ENCODE measurements at places on chromosomes 2 and 18.
A peak's percentile ranks its signal among the peaks of the same experiment; 100 is the strongest.

- DNase-seq = no peak
These were observed 14.1 kb upstream of the OTOS start for GRCh38 chr2:240154606-240155005.

DNA sequence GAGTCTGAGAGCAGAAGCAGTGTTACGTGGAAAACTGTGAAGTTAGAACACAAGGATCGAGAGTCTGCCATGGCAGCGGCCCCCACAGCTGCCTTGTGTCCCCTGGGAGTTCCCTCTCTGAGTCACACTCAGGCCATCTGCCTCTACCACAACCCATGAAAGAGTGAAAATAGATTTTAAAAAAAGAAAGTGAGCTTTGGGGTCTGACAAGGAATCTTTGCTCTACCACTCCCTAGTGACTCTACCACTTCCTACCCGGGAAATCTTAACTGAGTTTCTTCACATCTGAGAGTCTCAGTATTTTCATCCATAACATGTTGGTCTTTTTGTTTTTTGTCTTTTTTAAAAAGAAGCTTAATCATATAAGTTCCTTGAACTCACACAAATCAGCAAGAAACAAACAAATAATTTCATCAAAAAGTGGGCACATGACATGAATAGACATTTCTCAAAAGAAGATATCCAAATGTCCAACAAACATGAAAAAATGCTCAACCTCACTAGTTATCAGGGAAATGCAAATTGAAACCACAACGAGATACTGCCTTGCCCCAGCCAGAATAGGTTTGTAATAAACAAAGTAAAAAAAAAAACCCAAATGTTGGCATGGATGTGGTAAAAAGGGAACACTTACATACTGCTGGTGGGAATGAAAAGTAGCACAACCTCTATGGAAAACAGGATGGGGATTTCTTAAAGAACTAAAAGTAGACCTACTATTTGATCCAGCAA, 2.4 kb upstream of the MSGN1 start:
- DNase-seq = no peak

- DNase-seq = no peak
These were observed 22.7 kb downstream of the BCL11A start for GRCh38 chr2:60530660-60531281.

GRCh38 chr2:159900343-159900742, 102.3 kb upstream of the CD302 start:
- DNase-seq = no peak

GRCh38 chr2:176324862-176325261, 55.6 kb downstream of the MTX2 start:
- no peak for DNase-seq

DNA sequence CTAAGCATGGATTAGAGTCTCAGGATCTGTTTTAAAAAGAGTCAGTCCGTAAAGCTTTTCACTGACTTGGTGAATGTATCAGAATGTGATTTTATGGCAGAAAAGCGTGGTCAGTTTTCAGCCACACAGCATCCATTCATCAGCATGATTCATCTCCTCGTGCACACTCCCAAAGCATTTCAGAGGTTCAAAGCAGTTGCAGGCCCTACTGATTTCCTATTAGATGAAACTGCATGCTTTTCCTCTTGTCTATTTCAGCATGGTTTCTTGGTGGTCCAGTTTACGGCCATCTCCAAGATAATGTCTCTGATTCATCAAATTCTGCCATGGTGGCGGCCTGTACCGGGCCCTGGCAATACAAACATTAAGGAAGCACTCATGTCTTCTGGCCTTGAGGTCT, 4.8 kb upstream of the PARD6G start:
- no peak for DNase-seq

- no peak for DNase-seq
These were observed 45.6 kb downstream of the CEP192 start for GRCh38 chr18:13036622-13037320.

DNA sequence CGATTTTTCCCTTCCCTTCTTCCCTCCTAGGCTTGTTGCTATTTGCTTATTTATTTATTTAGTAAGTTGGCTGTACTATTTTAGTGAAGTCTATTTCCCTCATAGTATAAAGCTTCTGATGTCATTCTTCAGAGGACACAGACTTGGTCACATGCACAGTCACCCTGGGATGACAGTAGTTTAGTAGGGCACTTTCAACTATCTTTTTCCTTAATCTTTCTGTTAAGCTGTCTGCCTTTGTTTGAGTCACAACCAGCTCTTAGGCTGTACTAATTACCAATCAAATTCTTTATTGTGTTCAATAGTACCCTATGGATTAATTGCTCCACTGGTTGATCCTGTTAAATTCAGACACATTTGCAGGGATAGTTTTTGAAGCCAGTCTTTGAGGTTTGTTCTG, 26.9 kb upstream of the RAB31 start:
- no peak for DNase-seq

- DNase-seq = no peak
These were observed 42.4 kb downstream of the COA5 start for GRCh38 chr2:98565941-98566340.

GRCh38 chr2:9103663-9104277, 100.3 kb upstream of the MBOAT2 start:
- no peak for DNase-seq

GRCh38 chr2:25073025-25073424, 31.1 kb downstream of the EFR3B start:
- DNase-seq = no peak

DNA sequence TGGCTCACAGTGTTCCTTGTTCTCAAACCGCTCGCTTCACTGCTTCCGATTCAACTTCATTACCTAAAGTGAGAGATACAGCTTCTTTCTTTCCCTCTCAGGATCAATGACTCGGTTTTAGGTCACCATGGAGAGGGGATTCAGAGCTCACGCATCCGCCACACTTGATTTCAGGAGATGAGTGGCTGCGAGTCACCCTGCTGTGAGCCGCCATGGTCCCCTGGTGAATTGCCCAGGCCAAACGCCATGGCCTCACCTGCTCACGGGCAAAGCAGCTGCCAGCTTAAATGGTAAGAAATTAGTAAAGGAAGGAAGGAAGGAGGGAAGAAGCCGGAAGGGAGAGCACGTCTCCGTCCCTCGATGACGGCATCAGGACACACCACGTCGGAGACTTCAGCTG, 60.5 kb downstream of the ADNP2 start:
- no peak for DNase-seq

GRCh38 chr18:76953583-76954233, 131.4 kb downstream of the ZNF236 start:
- no peak for DNase-seq

- DNase-seq = no peak
These were observed 187.0 kb upstream of the HDAC4 start for GRCh38 chr2:239587841-239588240.

- DNase-seq = no peak
These were observed 1.9 kb downstream of the DOK6 start for GRCh38 chr18:69402533-69402989.

GRCh38 chr18:76364282-76365259, 130.5 kb downstream of the ZNF516 start:
- no peak for DNase-seq

DNA sequence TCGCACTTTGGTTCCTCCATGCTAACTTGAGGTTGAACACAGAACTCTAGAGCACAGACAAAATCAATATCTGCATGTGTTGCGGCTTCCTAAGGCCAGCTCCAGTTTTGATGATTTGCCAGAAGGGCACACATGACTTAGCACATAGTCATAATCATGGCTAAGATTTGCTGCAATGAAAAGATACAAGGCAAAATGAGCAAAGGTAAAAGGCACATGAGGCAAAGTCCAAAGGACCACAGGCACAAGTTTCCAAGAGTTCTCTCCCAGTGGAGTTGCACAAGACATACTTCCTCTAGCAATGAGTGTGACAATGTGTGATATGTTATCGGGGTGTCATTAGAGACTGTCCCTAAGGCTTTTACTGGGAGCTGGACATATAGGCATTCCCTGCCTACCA, 24.2 kb upstream of the CXXC1 start:
- DNase-seq = no peak

DNA sequence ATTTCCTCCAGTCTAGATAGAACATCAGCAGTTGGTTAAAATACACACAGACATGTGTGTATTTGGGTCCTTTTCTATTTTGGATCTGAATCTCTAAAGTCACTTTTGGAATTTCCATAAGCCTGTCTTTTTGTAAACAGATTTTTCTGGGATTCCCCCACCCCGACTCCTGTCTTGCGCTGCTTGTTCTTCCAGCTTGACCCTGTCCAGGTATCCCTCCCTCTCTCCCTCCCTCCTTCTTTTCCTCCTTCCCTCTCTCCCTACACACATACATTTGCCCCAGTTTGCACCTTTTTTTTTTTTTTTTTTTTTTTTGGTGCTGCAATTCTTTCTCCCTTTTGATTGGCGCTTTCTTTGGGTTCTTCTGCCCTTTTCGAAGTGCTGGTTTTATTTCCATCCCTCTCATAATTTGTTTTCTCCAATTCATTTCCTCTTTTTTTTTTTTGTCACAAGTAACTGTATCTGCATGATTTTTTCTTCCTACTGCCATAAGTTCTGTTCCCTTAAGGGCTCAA, 114.8 kb upstream of the SERTAD2 start:
- DNase-seq = no peak

DNA sequence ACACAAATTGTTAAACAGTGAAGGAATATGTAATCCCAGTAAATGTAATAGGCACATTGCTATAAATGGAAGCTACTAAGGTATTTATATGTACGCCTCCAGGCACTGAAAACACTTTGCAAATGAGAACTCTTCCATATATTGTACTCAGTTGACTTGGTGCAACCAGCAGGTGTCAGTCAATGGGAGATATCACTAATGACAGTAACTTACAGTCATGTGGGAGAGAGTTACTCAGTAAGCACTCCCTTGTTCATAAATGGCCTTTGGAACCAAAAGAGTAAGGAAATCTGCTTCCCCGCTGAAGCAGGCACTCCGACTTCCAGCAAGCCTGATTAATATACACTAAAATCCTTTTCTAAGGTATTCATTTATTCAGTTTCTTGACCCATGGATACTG, 5.9 kb downstream of the MDH1 start:
- no peak for DNase-seq

- DNase-seq = peak; percentile 22
These were observed 83.3 kb upstream of the POMC start for GRCh38 chr2:25251422-25252273.

DNA sequence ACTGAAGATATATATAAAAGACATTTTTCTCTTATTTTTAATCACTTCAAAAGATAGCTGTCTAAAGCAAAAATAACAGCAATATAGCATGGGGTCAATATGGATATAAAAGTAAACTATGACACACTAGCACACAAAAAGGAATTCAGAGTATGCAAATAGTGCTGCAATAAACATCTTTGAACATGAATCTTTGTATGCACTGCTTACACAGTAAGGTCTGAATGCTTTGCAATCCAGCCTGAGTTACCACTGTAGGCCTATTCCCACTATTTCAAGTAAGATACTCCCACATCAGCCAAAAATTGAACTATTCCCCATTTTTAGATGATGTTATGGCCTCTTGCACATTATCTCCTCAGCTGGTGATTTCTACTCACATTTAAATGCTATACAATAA, 27.4 kb upstream of the ERCC3 start:
- DNase-seq = no peak

DNA sequence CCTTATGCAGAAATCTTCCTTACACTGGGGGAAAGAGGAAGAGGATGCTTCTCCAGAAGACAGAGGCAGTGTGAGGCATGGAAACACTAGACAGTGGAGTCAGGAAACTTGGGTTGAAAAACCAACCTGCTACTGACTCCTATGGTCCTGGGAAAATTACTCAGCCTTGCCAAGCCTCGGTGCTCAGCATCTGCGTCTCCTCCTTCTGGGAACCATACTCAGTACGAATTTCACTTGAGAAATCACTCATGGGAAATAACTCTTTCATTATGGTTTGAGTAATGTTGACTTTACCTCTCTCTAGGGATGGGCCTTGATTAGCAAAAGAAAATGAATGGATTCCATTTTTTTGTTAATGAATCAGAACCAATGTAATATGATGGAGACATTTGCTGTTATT, 96.5 kb downstream of the KCNE4 start:
- DNase-seq = no peak

GRCh38 chr2:99679518-99679917, 189.7 kb upstream of the REV1 start:
- DNase-seq = no peak

DNA sequence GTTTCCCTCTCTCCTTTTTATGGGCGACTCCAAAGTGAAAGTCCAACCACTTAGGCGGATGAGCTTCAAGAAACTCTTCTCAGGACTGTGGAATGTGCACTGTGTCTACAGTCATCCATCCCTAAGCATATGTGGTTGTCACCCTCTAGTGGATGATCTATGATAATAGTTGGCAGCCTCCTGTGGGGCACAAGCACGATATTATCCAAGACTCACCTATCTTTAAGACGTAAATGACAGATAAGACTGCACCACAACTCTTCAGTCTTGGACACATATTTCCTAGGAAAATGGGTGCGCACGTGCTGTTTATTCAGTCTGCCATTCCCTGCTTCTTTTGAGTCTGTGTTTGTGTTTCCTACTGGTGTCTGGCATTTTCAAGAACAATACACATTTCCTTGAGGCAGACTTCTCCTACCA, 145.5 kb upstream of the CTAGE1 start:
- no peak for DNase-seq

DNA sequence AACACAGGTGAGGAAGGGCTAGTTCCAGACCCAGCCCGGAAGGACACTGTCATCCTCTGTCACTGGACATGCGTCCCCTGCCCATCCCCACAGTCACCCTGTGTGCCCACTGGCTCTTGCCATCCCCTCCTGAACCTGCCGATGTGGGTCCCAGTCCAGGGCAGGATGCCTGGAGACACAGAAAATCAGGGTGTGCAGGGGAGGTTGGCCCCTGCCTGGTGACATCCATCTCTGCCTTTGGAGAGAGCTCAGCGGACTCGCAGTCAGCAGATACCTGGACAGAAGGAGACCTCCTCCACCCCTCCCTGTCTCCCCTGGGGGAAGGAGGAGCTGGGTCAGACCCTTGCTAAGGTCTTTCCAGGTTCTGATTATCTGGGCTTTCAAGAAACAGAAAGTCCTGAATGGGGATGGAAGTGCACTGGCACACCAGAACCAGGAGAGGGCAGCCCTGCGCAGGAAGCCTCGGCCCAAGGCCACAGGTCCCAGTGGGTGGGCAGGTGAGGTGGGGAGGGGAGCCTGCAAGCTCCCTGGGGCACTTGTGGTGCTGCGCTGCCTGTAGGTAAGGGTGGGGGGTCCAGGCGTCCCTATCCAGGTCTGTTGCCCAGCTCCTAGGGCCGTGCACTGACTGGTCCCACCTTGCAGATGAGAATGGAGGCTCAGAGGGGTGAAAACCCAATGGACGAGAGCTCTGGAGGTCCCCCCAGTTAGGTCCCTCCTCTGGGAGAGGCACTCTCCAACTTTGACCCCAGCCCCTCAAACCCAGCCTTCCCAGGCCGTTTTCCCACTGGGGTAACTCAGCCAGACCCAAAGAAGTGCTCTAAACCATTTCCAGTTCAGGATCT, 9.7 kb upstream of the OTOS start:
- DNase-seq = no peak

- no peak for DNase-seq
These were observed 27.6 kb downstream of the SLC1A4 start for GRCh38 chr2:65016789-65017188.

All from T-cell (primary cell).